ENCODE measurements at places on chromosomes 4 and X. TPM values are rescaled to one million over a fixed set of nuclear protein-coding genes. Genes with fewer than 3 reads are reported as not detected.

- DNase-seq, result no peak
Measured at GRCh38 chr4:74118600-74119338, 19.8 kb upstream of the CXCL2 start.

GRCh38 chr4:46016306-46016705, 107.5 kb downstream of the GABRG1 start:
- DNase-seq, result no peak

DNA sequence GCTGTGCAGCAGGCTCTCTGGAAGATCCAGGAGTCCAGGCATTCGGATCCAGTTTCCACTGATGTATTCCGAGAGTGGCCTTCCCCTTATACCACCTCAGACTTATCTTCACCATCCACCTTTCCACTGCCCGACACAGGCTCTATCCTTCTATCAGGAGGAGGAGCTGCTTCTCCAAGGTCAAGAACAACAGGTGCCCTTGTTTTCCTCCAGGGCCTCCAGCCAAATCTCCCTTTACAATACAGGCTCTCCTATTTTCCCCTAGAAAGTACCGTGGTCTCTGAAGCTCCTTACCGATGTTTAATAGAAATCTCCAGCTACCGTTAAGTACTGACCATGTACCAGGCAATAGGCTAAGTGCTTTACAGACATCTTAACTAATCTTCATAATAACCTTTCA, 61.3 kb downstream of the AFAP1 start:
- no peak for DNase-seq

- DNase-seq, result no peak
Measured at GRCh38 chr4:142929526-142929925, 83.4 kb upstream of the INPP4B start.

GRCh38 chr4:188411805-188412204, 272.6 kb downstream of the TRIML1 start:
- DNase-seq, result no peak

DNA sequence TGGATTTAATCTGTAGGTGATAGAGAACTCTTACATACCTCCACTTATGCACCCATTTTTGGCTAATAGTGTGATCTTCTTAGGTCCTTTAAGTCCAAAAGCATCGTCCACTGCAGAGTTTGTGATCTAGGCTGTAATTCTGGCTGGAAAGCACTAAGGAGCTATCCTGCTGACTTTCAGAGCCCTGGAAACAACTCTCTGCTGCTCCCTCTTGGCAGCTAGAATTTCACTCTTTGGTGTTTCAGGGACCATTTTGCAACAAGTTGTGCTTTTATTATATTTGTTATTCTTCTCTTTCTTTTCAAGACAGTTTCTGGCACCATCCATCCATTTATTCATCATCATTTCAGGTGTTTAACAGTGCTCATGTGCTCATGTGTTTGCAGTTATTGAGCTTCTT, 130.0 kb downstream of the RBM46 start:
- DNase-seq, result no peak

GRCh38 chr4:119659576-119659975, 31.0 kb upstream of the PDE5A start:
- DNase-seq, result peak; percentile 80

GRCh38 chr4:20816287-20816686, 116.0 kb downstream of the PACRGL start:
- DNase-seq, result no peak

DNA sequence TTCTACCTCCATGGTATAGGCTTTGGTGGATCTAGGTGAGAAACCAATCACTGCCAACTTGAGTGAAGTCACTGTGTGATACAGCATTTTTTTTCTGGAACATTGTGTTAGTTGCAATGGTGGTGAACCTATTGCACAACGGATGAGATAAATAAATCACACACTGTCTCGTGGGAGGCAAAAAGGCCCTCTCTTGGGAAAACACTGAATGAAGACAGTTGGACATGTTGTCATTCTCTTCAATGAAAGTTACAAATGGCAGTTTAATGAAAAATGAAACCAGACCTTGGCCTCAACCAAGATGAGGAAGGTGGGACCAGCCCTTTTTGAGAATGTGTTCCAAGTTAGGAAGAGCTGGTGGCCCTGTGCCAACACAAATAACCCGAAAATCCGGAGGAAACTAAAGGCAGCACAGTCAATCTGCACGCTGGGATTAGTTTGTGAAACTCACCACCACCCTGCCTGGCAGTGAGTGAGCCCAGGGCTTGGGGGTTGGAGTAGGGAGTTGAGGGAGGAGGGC, 5.4 kb upstream of the ADGRG2 start:
- DNase-seq, result no peak

GRCh38 chr4:87934157-87934704, 41.3 kb upstream of the SPP1 start:
- DNase-seq, result no peak

- no peak for DNase-seq
Measured at GRCh38 chr4:17740702-17741101, 40.7 kb downstream of the FAM184B start.

DNA sequence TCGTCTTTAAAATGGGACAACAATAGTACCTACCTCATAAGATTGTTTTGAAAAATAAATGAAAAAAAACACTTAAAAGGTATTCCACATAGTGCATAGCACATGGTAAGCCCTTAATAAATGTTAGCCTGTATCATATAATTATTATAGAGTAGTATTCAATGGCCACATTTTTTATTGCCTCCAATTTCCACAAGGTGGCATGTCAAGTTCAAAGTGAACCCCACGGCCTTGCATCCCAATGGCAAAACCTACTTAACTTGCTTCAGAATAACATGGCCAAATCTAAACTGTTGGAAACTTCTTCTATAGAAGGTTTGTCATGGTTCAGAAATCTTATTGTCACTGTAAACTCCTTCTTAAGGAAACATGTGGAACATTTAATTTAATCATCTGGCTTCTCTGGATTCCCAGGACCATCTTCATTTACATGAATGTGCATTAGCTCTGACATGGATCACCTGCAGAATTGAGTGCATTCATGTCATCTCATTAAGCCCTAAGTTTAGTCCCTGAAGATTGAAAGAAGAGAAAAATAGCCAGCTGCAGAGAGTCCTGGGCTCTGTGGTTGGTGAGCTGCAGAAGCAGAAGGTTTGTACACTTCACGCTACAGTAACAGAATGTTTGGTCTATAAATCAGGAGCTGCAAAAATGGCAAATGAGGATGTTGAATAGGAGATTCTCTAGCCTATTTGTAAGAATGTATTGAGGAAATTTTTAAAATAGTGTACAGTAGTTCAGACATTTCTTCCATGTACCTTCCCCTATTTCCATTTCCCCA, 61.0 kb downstream of the ANXA3 start:
- peak; percentile 20 for DNase-seq

DNA sequence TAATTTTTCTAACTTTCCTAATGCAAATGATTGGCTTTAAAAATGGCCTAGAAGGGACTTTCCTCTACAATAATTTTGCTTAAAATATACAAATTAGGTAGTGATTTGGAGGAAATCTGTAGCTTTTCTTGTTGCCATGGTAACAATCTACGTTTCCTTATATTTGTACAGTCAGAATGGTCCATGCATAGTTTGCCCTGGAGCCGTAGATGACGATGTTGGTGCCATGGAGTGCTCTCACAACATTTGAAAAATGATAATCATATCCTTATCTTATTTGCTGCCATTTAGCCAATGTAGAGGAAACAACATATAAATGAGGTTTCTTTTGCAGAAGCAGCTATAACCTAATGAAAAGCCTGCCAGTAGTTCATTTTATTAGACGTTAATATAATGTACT, 89.0 kb upstream of the NMU start:
- no peak for DNase-seq

GRCh38 chr4:146285037-146285436, 70.7 kb downstream of the REELD1 start:
- no peak for DNase-seq

DNA sequence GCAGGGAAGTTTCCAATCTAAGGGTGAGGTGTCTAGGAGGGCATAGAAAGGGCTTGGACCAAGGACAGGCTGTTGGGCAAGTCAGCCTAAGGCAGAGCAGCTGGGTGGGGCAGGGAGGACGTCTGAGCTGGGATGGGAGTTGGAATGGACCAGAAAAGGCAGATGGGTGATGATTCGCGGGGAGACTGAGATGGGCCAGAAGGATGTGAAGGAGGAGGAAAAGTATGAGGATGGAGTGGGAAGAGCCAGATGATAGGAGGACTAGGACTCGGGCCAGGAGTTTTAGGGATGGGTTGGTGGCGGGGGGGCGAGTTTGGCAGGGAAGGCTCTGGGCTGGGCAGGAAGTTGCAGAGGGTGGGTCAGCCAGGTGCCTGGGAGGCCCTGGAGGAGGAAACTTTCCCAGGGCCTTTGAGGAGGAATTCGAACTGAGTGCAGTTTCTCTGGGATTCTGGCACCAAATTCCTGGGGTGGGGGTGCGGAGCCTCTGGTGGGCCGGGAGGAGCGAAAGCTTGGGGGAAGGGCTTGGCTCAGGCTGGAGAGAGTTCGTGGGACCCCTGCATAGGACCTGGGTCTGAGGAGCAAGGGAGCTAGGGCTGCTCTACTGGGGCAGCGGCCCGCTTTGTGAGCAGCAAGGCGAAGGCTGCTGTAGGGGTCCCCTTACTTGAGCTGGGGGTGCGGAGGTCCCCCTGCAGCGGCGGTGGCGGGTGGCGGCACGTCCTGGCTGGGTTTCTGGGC, 8.7 kb upstream of the TIMP1 start:
- peak; percentile 66 for DNase-seq

DNA sequence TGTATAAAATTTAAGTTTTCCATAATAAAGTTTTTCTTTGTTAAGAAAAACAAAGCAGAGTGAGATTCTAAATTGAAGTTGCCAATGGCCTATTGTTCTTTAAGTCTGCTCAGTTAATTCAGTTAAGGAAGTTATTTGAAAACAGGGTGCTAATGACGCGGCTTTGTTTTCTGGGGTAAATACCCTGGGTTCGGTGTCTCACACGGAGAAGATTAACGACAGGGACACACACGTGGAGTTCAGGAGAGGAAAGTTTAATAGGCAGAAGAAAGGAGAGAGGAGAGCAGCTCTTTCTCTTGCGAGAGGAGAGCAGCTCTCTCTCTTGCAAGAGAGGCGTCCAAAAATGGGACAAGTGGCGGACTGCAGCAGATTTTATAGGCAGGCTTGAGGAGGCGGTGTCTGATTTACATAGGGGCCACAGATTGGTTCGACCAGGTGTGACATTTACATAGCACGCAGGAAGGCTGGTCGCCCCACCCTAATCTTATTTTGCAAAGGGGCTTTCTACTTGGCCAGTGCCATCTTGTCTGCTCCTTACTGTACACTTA, 9.6 kb downstream of the CA5B start:
- no peak for DNase-seq

DNA sequence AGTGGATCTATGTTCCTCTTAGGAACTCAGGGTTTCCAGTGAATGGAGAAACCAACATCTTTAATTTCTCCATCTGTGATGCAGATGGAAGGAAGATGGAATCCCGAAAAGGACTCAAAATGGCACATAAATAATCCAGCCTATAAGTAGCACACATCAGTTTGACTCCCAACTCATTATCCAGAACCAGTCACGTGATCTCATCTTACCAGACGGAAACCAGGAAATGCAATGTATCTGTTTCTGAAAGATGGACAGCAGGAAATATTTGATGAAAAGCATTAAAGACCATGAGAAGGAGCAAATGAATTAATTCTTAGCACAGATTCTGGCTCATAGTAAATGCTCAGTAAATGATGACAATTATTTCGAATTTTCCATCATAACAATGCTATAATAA, 443.1 kb upstream of the FMR1 start:
- DNase-seq, result no peak

DNA sequence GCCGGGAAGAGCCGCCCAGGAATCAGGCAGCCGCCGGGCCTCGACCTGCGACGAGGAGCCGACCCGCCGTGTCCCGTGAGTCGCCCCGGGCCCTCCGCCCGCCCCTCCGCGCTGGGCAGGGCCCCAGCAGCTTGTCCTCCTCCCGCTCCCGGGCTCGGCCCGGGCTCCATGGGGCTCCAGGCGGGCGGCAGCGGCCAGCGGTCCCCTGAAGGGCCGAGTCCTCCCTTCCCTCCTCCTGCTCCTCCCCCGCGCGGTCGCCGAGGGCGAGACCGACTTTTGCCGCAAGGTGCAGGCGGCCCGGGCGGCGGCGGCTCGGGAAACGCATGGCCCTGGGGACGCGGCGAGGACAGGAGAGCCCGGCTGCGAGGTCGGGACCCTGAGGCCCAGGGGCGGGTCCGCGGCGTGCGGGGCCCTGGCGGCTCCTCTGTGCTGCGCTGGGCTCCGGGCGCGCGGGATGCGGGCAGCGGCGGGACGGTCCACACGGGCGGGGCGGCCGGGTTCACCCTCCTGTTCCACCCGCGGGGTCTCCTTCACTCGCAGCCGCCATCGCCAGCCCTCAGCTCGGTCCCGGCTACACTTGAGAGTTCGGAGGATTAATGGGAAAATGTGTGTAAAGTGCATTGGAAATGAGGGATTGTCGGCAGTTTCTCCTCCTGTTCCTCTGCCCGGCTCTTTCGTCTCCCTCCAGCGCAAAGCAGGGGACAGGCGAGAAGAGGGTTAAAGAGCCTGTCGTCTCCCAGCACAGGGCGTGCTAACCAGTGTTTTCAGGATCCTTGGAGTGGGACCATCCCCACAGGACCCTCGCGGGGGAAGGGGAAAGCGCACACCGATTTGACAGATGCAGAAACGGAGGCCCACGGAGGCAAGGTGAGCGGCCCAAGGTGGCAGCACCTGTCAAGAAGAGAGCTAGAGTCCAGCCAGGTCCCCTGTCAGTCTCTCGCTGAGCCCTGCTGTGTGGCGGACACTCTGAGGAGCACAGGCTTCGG, 16.6 kb upstream of the ZNF718 start:
- DNase-seq, result no peak

- DNase-seq, result no peak
Measured at GRCh38 chr4:152709675-152710438, 30.1 kb upstream of the TMEM154 start.

DNA sequence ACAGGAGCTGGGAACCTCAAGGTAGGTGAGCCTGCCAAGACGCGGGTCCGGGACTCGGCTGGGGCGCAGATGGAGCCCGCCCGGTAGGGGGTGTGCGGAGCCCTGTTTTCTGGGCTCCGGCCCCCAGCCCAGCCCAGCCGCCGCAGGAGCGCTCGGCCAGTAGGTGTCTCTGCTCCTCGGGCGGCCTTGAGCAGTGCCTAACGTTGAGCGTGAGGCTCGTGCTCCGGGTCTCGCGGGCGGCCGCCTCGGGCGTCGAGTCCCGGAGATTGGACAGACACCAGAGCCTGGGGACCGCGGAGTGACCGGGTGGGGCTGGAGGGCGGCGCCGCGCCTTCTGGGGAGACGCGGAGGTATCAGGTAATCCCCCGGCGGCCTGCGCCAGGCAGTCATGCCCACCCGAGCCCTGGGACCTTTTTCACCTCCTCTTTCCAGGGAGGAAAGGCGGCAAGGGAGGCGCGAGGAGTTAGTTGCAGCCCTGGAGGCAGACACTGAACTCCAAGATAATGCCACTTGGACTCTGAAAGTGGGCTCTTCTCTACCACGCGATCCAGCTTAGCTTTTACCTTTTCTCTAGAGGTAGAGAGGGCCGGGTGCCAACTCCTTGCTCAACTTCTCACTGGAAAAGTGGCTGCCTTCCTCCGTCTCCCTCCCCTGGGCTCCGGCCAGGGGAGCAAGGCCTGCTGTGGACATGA, 14.5 kb upstream of the FGG start:
- peak; percentile 38 for DNase-seq

The ATP8A1 gene
- polyA plus RNA-seq, result 38.7 TPM

The DCAF4L1 gene
- polyA plus RNA-seq, result 0.23 TPM

The SH3BGRL gene
- 247 TPM for polyA plus RNA-seq

The SATL1 gene
- polyA plus RNA-seq, result 0.60 TPM

The SLC10A6 gene
- 0.23 TPM for polyA plus RNA-seq

The CXorf49B gene
- not detected for polyA plus RNA-seq

The ENPEP gene
- 45.5 TPM for polyA plus RNA-seq

The AR gene
- polyA plus RNA-seq, result 8.6 TPM

All from right lung (tissue), 10 donors.